ENCODE measurements at places on chromosomes 13 and 19. TPM values are rescaled to one million over a fixed set of nuclear protein-coding genes. Genes with fewer than 3 reads are reported as not detected.

Gene SIRT2
- total RNA-seq: 33.0 TPM

Gene TRAPPC6A
- 5.3 TPM for total RNA-seq

Gene SHANK1
- 0.15 TPM for total RNA-seq

Gene PSG11
- not detected for total RNA-seq

Gene AKAP8L
- 49.4 TPM for total RNA-seq

Gene KLK15
- not detected for total RNA-seq

Gene OXGR1
- total RNA-seq: not detected

Gene MUC16
- under 0.01 TPM for total RNA-seq

Gene EID2B
- 4.9 TPM for total RNA-seq

Gene VPS36
- 28.4 TPM for total RNA-seq

Gene FPR1
- not detected for total RNA-seq

Gene NBEA
- 4.2 TPM for total RNA-seq

Gene DENND1C
- total RNA-seq: 0.17 TPM

Gene PGLYRP1
- not detected for total RNA-seq

Gene CDX2
- not detected for total RNA-seq

Gene PROZ
- total RNA-seq: not detected

Gene CEACAM1
- 0.06 TPM for total RNA-seq

Gene ZNF208
- not detected for total RNA-seq

Gene KCNN1
- total RNA-seq: 0.10 TPM

Gene EFNA2
- not detected for total RNA-seq

Gene EPSTI1
- total RNA-seq: 4.9 TPM

Gene PRTN3
- 0.50 TPM for total RNA-seq

Gene RFPL4A
- not detected for total RNA-seq
